ENCODE measurements at places on chromosomes 4 and X.

GRCh38 chr4:649751-650310, 24.2 kb downstream of the ATP5ME start:
- no peak for DNase-seq

- DNase-seq = no peak
These were observed 322.1 kb upstream of the ARX start for GRCh38 chrX:25337841-25338240.

GRCh38 chr4:134147941-134148340, 53.6 kb downstream of the PABPC4L start:
- DNase-seq = peak; percentile 39

GRCh38 chr4:148162991-148163390, 279.2 kb downstream of the NR3C2 start:
- DNase-seq = no peak

DNA sequence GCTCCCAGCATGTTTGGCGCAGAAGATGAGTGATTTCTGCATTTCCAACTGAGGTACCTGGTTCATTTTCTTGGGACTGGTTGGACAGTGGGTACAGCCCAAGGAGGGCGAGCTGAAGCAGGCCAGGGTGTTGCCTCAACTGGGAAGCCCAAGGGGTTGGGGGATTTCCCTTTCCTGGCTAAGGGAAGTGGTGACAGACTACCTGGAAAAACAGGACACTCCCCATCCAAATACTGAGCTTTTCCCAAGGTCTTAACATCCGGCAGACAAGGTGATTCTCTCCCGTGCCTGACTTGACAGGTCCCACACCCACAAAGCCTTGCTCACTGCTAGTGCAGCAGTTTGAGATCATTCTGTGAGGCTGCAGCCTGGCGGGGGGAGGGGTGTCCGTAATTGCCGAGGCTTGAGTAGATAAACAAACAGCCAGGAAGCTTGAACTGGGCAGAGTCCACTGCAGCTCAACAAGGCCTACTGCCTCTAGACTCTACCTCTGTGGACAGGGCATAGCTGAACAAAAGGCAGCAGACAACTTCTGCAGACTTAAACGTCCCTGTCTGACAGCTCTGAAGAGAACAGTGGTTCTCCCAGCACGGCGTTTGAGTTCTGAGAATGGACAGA, 307.7 kb upstream of the ARSJ start:
- DNase-seq = no peak

DNA sequence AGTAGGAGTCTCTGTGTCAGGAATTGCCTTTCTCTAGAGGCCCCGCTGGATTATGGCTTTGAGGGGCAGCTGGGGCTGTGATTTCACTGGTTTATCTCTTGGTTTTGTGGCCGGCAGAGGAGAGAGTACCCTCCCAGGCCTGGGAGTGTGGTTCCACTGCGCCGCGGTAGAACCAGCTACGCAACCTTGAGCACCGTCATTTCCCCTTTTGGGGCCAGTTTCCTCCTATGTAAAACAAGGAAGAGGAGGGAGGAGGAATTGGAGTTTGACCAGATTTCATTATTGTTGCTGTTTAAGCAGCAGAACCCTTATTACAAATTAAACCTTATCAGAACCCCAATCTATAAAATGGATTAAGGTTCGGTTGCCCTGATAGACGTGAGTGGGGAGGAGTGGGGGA, 4.4 kb downstream of the SOX3 start:
- DNase-seq = no peak

Data from epithelial cell of prostate (primary cell).